SHP77 treated with DMSO at 0.1 percent for 48 hours (cell line): ENCODE measurements at places on chromosomes 1 and 21.

DNA sequence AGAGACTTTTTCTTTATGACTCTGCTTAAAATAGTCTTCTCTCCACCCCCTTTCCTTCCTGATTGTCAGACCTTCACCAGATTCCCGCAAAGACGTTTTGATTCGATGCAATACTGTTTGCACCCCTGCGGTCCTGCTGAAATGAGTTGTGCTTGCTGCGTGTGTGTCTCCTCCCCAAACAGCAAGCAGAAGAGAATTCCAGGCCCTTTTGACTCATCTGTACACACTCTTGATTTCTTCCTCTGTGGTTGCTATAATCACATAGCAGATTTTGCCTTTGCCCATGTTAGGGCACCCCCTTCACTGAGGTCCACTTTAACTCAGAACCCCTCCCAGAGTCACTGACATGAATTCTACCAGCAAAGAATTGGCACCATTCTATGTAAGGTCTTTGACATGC, 136.5 kb downstream of the ZZZ3 start:
- DNase-seq: no peak

- DNase-seq: no peak
Measured at GRCh38 chr21:40270047-40270446, 402.8 kb downstream of the PCP4 start.

- no peak for DNase-seq
Measured at GRCh38 chr1:161265305-161265704, 6.8 kb downstream of the PCP4L1 start.

GRCh38 chr1:73160759-73161158, 878.4 kb upstream of the NEGR1 start:
- no peak for DNase-seq

DNA sequence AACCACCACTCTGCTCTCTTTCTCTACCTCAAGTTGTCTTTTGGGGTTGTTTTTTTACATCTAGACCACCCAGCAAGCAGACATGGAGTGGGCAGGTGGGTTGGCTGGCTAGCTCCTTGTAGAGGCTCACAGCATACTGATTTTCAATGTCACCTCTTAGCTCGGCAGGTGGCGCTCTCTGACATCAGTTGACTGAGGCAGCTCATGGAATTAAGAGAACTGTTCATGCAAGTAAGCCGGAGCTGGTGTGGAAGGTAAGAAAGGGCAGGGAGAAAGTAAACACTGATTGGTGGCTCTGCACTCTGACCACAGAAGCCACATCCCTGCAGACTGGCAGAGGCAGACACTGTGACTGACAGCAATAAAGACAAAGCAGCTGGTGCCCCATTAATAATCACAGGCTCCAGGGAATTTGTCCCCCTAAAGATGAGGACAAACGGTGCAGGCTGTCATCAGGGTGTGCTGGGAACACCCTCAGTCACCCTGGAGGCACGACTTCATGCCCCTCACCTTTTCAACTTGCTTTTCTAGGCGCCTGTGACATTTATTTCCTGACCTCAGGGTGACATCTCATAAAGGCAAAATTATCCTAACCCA, 226.8 kb downstream of the LMX1A start:
- peak; percentile 58 for DNase-seq

- DNase-seq: no peak
Measured at GRCh38 chr1:168700575-168701268, 28.3 kb downstream of the DPT start.

DNA sequence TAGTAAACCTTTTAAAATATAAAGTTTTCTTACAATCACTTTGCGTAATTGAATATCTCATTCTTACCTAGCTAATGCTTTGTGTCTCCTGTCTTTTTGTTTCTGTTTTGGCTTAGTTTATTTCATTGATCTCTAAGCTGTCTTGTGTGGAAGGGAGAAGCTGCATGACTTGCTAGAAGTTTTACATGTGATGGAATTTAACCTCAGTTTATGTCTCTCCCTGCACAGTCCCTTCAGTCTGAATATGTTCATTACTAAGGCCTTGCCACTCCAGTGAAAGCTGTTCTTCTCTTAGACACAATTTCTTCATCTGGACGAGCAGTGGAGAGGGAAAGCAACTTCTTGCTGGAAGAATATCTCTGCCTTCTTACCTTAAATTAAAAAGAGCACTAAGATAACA, 19.9 kb upstream of the GPR88 start:
- no peak for DNase-seq

DNA sequence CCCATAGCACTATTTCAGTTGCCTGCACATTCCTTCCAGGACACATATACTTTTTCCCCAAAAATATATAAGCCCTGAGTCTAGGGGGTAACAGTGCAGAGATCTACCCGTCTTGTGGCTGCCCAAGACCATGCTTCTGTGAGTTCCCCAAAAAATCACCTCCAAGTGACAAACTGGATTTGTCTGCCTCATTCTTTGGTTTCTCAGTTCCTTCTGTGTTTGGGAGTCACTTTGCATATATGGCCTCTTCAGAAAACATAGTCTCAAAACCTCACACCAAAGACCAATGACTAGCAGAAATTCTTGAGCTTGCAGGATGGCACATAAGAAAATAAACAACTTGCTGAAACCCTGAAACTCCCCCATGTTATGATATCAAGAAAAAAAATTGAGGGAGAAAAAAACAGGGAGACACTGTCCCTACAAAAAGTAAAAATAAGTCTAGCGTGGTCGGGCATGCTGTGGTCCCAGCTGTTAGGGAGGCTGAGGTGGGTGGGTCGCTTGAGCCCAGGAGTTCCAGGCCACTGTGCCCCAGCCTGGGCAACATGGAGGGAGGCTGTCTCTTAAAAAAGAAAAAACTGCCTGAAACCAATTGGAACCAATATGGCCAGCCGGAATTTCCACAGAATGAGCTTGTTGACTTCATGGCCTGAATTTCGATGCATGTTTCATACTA, 8.0 kb downstream of the JMJD4 start:
- DNase-seq: no peak

DNA sequence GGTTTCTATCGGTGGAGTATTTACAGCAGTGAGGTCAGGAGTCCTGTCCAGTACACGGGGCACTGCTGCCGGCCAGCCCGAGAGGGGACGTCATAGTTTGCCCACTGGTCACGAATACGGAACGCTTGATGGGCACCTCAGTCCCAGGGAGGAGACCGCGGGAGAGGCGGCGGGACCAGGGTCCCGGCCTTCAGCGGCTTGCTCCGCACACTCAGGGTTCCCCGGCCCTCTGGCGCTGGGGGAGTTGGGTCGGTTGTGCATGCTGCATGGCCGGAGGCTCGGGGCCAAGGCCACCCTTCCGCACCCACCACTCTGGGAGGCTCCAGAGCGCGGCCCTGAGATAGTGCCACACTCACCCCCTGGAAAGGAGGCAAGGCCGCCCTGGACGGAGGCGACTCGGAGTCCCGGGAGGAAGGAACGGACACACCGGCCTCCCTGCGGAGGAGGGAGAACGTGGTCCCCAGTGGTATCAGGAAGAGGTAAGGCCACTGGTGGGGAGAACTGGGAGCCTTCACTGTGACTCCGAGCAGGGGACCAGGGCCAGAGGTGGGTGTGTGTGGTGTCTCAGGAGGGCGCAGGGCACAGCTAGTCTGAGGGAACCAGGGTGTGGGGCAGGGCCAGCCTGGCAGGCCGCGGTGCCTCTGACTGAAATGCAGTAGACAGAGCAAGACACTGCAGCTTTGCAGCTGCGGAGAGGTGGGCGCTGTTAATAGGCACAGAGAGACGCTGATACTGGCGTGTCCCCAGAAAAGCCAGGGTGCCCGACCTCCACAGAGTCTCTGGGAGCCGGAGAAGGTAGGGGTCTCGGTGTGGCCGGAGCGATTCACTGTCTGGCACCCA, 28.6 kb upstream of the PRSS38 start:
- DNase-seq: no peak

DNA sequence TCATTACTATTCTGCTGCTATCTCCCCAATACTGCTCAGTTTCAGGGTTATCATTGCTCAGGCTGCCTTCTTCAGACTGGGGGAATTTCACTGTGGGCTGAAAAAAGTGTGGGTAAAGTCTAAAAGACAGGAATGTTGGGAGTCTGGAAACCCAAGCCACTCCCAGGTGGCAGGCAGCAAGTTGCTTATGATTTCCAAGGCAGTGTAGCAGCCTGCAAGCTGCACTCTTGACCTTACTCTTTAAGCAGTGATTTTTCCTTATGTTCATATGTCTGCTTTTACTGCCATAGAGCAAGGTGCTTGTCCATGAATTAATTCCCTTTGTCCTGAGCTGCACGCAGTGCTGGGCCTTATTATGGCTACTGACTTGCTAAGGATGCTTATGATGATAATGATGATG, 53.1 kb downstream of the PHC2 start:
- DNase-seq: no peak

DNA sequence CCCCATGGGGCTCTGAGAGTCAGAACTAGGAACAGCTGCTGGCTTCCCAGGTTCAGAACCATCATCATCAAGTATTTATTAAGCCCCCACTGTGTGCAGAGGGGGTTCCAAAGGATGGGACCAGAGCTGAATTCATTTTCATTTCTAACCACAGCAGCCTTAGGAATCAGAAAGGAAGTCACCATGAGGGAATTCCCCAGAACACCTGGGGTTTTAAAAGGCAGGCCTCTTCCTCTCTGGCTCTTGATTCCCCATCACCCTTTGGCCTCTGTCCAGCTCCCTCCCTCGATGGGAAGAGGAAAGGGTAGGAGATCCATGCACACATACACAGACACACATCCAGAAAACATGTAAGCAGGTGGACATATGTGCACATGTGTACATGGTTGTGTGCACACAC, 1.3 kb upstream of the KCNN3 start:
- peak; percentile 27 for DNase-seq

DNA sequence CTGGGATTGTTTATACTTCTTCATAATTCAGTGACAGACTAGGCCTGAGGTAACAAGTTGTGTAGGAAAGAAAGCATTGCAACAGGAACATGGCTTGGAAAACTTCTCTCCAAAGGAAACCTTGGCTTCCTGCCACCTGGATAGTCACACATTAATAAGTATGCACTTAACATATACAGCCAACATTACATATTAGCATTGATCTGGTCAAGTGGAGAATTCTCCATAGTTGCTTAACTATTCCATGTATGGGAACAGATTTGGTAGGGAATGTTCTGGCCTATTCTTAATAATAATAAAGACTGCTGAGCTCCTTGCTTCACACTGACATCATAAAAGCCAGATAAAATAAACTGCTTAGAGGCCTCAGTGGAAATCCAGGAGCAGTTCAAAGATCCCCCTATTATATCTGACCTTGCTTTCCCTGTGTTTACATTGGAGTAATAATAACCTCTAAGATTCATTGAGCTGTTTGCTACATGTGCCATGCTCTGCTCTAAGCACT, 27.2 kb upstream of the NFIA start:
- no peak for DNase-seq

DNA sequence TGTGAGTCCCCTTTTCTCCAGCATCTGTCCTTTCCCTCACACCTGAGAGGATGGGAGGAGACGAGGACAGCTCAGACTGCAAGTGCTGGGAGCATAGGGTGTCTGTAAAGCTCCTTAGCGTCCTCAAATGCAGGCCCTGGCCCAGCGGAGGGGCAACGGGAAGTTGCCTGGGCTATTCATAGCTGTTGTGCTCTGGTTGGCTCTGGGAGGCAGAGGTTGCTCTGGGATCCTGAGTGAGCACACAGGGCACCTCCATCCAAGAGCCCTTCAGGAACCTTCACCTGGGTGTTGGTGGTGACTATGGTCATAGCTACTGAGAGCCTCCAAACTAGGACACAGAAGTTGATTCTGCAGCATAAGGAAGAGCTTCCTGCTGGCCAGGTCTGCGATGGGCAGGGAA, 2.6 kb downstream of the PADI1 start:
- DNase-seq: no peak

GRCh38 chr1:201673093-201673492, 134.2 kb downstream of the NAV1 start:
- no peak for DNase-seq

GRCh38 chr1:99590578-99591209, 55.2 kb upstream of the PALMD start:
- no peak for DNase-seq

DNA sequence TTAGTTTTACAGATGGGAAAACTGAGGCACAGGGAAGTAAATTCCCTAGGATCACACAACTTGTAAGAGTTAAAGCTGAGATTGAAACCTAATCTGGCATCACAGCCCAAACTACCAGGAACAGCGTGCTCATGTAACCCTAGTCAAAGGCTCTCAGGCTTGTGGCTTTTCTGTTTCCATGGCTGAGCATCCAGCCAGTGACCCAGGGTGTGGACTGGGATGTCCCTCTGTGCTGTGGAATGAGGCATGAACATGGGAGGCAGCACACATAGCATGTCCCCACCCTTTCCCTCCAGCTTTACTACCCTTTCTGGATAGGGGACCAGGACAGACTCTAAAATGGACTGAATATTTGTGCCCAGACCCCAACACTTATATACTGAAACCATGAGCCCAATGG, 35.1 kb upstream of the RGS16 start:
- DNase-seq: no peak

DNA sequence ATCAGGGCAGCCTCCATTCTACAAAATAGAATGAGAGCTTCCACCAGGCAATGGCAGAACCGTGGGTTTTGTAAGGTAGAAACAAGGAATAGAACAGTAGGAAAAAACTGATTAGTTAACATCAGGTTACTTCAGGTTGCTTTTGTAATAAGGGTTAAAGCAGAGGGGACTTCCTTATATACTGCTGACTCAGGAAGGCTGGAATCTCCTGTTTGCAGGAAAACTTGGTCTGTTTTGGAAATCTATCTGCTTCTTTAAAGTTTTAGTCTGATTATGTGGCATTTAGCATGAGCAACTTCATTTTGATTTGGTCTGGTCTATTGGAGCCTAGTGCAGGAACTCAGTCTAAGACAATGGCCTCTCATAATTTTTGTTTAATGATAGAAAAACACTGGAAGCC, 32.7 kb upstream of the RAB4A start:
- no peak for DNase-seq

DNA sequence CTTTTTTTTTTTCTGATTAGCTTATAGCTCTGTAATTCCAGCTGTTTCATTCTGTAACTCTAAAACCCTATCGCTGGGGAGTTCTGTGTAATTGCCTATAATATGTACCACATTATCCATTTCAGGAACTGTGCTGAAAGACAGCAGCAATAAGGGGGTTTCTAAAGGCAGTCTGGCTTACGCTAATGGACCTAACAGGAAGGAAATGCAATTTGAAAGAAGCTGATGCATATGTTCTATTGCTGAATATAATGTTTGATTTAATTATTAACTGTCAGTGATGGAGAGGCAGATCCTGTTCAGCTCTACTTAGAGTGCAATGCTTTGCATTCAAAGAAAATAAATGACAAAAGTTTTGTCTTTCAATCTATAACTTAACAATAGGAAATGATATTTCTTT, 209.4 kb upstream of the SNX7 start:
- no peak for DNase-seq

- DNase-seq: no peak
Measured at GRCh38 chr1:227939791-227940771, 7.7 kb downstream of the WNT9A start.

- peak; percentile 39 for DNase-seq
Measured at GRCh38 chr1:80218112-80218511, 1211.6 kb upstream of the ADGRL4 start.

- DNase-seq: no peak
Measured at GRCh38 chr1:57294177-57294576, 129.7 kb downstream of the DAB1 start.

GRCh38 chr1:206882555-206882954, 14.7 kb upstream of the IL24 start:
- DNase-seq: no peak

GRCh38 chr1:190897233-190897632, 419.6 kb upstream of the BRINP3 start:
- no peak for DNase-seq
